ENCODE measurements at places on chromosomes 3 and 15.

GRCh38 chr3:66797889-66798560, 200.1 kb upstream of the KBTBD8 start:
- DNase-seq = peak; percentile 17

GRCh38 chr3:11350374-11350773, 78.2 kb downstream of the ATG7 start:
- DNase-seq = no peak

DNA sequence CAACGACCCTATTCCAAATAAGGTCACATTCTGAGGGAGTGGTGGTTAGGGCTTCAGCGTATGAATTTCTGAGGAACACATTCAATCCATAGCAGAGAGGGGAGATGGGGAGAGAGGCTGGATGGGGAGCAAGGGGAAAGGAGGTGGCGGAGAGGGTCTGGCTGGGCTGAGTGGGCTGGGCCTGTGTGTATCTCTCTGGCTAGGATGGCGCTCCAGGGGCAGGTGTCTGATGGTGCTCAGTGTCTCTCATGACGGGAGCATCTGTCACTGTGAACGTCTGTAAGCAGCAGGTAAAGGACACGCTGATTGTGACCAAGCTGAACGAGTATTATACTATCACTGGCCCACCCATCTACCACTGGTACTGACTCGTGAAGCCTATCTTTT, 159.6 kb downstream of the XXYLT1 start:
- no peak for DNase-seq

DNA sequence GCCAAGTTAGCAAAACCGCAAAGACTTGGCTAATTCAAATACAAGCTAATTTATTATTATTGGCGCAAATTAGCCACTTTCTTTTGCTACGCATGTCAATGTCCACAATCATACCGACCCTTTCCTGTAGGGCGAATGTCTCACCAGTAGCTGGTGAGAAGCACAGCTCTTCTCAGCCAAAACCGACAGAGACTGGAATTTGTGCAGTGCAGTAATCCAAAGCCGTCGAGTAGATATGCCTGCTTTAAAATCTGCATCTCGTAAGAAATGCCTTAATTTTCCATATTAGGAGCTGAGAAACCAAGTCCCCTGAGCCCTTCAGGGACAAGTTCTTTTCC, 614 bp upstream of the MINDY2 start:
- DNase-seq = peak; percentile 80

DNA sequence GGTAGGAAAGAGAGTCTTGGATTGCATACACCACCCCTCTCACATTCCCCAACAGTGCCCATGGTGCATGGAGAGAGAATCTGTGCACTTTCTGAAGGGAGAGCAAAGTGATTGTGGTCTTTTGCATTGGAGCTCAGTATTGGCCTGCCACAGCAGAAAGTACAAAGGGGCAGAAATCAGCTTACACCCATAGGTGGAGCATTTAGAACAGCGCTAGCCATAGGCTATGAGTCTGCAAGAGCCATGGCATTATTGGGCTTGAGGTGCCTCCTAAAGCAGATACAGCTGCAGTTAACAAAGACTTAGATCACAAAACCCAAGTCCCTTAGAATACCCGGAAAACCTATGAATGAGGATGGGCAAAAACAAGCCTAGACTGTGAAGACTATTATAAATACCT, 21.8 kb downstream of the SI start:
- DNase-seq = no peak

DNA sequence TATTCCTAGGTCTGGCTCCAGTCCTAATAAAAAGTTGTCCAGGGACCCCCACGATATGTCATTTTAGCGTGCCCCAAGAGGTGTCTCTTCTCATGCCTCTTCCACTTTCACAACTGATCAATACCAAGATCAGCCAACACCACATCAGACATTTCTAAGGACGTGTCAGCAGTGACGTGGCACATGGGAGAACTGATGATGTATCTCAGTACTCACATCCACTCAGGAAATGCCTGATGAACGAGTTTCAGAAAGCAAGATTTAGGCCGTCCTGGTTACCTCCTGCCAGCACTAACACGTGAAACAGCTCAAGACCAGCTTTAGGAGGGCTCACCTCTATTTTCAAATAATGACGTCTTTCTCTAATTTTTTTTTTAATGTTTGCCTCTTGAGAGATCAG, 19.6 kb downstream of the VGLL4 start:
- no peak for DNase-seq

GRCh38 chr3:114058646-114059045, 2.1 kb downstream of the QTRT2 start:
- no peak for DNase-seq

GRCh38 chr3:182618981-182619591, 174.2 kb upstream of the ATP11B start:
- DNase-seq = no peak

DNA sequence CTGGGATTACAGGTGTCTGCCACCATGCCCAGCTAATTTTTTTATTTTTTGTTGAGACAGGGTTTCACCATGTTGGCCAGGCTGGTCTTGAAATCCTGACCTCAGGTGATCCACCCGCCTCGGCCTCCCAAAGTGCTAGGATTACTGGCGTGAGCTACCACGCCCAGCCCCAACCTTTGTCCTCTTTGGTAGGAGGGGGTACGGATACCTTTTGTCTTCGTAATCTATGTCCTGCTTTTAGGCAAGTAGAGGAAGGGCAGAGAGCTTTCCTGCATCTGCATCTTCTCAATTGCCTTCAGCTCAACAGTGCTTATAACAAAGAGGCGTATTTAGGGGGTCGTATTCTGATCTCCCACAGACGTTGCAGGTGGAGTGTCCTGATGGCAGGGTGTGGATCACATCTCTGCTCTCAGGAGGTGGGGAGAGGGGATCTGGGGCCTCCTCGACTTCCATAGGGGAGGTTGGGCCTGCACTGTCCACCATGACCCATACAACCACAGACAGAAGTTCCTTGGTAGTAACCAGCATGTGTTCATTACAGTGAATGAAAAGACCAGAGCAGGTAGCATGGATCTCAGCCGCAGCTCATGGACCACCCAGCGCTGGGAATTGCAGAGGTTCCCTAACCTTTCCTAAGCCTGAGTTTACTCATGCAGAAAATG, 21.4 kb upstream of the KCTD6 start:
- DNase-seq = no peak

DNA sequence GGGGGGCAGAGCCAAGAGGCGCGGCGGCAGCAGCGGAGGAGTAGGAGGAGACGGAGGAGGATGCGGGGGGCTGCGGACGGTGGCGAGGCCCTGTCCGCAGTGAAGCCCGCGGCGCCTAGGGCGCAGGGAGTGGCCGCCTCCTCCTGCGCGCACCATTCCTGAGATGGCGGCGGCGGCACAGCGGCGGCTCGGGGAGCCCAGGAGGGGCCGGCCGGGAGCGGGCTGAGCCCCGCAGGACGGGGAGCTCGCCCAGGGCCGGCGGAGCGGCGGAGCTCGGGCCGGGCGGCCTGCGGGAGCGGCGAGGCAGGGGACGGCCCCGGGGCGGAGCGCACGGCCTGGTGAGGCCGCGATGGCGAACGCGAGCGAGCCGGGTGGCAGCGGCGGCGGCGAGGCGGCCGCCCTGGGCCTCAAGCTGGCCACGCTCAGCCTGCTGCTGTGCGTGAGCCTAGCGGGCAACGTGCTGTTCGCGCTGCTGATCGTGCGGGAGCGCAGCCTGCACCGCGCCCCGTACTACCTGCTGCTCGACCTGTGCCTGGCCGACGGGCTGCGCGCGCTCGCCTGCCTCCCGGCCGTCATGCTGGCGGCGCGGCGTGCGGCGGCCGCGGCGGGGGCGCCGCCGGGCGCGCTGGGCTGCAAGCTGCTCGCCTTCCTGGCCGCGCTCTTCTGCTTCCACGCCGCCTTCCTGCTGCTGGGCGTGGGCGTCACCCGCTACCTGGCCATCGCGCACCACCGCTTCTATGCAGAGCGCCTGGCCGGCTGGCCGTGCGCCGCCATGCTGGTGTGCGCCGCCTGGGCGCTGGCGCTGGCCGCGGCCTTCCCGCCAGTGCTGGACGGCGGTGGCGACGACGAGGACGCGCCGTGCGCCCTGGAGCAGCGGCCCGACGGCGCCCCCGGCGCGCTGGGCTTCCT, at the start of gene GPR27:
GPR27 (plus strand) TSS at position 155 of the 909 bp plus-strand sequence; CDS start at position 350, 195 bp downstream.
- peak; percentile 49 for DNase-seq

DNA sequence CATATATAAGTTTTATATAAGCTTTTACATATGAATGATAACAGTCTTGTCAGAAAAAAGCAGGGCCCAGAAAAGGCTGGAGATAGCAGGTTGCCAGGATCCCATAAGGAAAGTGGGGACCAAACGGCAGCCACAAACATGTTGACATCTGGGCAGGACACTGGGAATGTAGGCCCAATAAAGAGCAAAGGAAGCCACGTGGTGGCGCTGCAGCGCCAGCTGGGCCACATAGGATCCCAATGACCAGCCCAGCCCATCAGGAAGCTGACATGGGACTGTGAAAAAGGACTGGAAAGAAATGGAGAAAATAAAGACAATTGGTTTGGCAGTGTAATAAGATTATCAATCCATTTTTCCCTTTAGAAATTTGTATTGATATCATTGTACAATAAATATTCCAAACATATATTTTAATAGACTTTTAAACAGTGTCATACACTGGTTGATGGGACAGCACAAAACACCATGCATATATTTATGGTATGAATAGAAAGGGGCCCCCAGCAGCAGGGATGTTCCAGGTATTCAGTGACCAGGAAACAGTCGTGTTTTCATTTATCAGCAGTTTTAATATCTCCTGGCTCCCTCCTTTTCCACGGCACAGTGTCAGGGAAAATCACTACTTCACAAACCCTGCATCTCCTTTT, 89.0 kb upstream of the STRIT1 start:
- DNase-seq = peak; percentile 36

Data from NCI-H526 (cell line).